ENCODE measurements at places on chromosomes 4 and X. TPM values are rescaled to one million over a fixed set of nuclear protein-coding genes. Genes with fewer than 3 reads are reported as not detected.

- no peak overlapping the region for H3K27ac ChIP-seq
- no peak for DNase-seq
- no peak overlapping the region for H3K4me3 ChIP-seq
Measured at GRCh38 chr4:15535599-15535998, 65.9 kb downstream of the CC2D2A start.

GRCh38 chr4:2767705-2768074 is 11.6 kb upstream of the TNIP2 start:
- no peaks in the 10 kb centered on the region for H3K4me1 ChIP-seq

DNA sequence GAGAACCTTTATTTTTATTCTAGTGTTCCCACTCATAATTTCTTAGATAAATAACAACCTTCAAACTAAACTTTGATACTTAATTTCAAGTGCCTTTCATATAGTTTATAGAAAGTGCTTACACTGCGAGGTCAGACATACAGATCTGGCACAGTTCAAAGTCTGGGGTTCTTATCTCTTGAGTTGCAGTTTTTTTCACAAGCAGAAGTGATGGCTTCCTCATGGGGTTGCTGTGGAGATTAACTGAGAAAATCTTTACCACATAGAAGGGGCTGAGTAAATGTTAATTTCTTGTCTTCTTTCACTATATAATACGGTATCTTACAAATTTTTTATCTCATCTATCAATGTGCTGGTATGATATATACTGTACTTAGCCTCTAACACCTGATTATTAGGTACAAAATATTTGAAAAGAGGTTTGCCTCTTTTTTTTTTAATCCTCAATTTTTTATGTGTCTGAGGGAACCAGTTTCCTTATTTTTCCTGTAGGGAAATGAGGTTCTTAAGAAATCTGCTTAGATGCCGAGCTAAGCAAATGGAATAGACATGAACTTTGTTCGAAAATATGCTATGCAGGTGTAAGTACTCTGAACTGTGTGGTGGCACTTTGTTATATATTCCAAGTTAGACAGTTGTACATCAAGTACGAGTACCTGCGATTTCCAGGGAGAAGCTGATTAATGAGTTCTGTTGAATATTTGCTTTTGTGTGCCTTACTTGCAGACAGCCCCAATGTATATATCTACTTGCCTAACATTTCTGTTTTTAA is 3.3 kb downstream of the ING2 start:
- peaks cover 12% of the 10 kb centered on the region for H3K4me1 ChIP-seq
- DNase-seq = no peak
- no peak overlapping the region for H3K4me3 ChIP-seq
- no peaks in the 10 kb centered on the region for H3K27me3 ChIP-seq
- no peaks in the 10 kb centered on the region for H3K36me3 ChIP-seq

DNA sequence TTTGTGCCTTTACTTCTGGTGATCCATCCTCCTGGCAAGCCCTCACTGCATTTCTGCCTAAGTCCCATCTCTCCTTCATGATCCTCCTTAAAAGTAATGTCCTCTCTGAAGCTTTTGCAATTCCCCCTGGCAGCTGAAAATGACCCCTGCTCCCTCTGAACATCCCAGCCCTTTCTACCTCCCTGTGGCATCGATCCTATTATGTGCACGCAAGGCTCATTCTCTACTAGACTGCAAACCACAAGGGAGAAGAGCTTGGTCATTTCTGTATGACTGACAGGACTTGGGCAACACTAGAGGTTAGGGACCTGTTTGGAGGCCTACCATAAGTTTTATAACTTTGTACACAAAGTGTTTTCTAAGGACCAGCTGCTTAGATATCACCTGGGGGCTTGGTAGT is 50.8 kb upstream of the RAP2C start:
- H3K27ac ChIP-seq = no peak overlapping the region

DNA sequence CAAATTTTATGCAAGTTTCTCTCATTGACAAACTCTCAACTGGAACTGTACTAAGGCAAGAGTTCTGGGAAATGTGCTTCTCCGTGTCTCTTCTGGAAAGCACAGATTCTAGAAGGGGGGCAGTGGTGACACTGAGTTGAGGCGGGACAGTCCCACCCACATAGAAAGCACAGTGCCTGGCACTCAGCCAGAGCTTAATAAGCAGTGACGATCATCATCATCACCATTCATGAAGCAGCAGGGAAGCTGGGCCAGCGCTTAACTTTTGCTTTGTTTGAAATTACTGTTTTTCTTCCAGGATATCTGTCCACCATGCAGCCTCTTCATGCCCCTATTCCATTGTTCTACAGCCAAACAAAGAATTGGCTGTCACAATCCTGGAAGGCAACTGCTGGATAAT is 60.3 kb downstream of the BEND2 start:
- DNase-seq = no peak
- H3K4me3 ChIP-seq = no peak overlapping the region

GRCh38 chr4:76035799-76036380 is at the start of gene CXCL11:
Gene CXCL11 (minus strand): TSS chr4:76036070. CDS start chr4:76035987, 83 bp downstream.
- no peak within 1 kb of the TSS for H3K27ac ChIP-seq
- no peak for DNase-seq
- H3K36me3 ChIP-seq = no peaks in the 10 kb centered on the region

- no peaks in the 10 kb centered on the region for H3K36me3 ChIP-seq
- H3K27me3 ChIP-seq = no peaks in the 10 kb centered on the region
- peak overlapping the region; percentile 36 for H3K27ac ChIP-seq
- peaks cover 17% of the 10 kb centered on the region for H3K4me1 ChIP-seq
Measured at GRCh38 chr4:123599061-123599919, 202.7 kb downstream of the SPRY1 start.

GRCh38 chr4:40194602-40195161 is 2.1 kb upstream of the RHOH start:
- H3K4me3 ChIP-seq = no peak overlapping the region
- no peaks in the 10 kb centered on the region for H3K36me3 ChIP-seq
- no peaks in the 10 kb centered on the region for H3K27me3 ChIP-seq
- H3K27ac ChIP-seq = peak overlapping the region; percentile 11
- no peak for DNase-seq
- H3K4me1 ChIP-seq = no peaks in the 10 kb centered on the region

GRCh38 chrX:139554991-139555675 is 24.6 kb downstream of the F9 start:
- H3K4me1 ChIP-seq = no peaks in the 10 kb centered on the region
- H3K27me3 ChIP-seq = no peaks in the 10 kb centered on the region
- DNase-seq = no peak
- H3K27ac ChIP-seq = no peak overlapping the region
- no peak overlapping the region for H3K4me3 ChIP-seq
- no peaks in the 10 kb centered on the region for H3K36me3 ChIP-seq

DNA sequence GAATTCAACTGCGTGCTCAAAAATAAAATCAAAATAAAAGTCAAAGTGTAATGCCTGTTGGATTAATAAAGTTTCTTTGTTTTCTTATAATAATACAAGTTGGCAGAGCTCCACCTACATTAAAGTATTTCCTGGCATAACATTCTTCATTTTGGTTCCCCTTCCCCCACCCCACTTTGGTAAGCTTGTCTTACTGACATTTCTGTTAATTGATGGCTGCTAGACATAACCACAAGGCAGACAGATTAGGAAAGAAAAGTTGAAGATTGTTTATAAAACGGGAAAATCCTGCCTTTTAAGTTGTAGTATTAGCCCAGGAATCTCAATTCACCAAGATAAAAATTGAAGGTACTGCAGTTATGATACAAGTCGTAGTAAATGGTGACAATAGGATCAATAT is 246.5 kb upstream of the RPS6KA3 start:
- no peak overlapping the region for H3K27ac ChIP-seq
- no peaks in the 10 kb centered on the region for H3K27me3 ChIP-seq
- no peak overlapping the region for H3K4me3 ChIP-seq
- no peaks in the 10 kb centered on the region for H3K36me3 ChIP-seq
- no peaks in the 10 kb centered on the region for H3K4me1 ChIP-seq
- no peak for DNase-seq

GRCh38 chrX:9781941-9782340 is 4.3 kb upstream of the SHROOM2 start:
- H3K27me3 ChIP-seq = no peaks in the 10 kb centered on the region
- no peaks in the 10 kb centered on the region for H3K4me1 ChIP-seq
- DNase-seq = no peak
- H3K36me3 ChIP-seq = no peaks in the 10 kb centered on the region
- no peak overlapping the region for H3K4me3 ChIP-seq

DNA sequence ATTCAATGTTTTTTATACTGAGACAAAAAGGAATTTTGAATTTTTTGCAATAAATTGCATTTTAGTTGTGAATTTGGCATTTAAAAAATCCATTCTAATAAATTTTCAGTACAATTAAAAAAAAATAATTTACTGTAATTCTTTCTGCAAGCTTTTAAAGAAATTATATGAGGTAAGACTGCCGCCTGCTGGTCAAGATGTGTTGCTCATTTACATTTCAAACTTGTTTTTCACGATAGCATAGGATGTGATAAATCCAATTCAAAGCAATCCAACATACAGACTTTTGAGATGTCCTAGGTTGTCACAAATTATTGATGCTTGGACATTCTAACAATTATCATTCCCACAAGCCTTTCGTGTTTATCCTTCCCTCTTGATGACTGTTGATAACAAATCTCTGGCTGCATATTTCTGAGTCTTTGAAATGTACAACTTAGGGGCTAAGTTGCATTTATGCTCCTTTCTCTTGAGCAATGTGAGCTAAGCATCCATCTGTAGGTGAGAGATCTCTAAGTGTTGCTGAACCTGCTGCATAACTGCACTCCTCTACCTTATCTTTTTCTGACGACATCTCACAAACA is 21.7 kb upstream of the MFAP3L start:
- H3K36me3 ChIP-seq = no peaks in the 10 kb centered on the region
- H3K4me3 ChIP-seq = no peak overlapping the region
- no peak for DNase-seq
- no peaks in the 10 kb centered on the region for H3K27me3 ChIP-seq
- H3K4me1 ChIP-seq = no peaks in the 10 kb centered on the region

DNA sequence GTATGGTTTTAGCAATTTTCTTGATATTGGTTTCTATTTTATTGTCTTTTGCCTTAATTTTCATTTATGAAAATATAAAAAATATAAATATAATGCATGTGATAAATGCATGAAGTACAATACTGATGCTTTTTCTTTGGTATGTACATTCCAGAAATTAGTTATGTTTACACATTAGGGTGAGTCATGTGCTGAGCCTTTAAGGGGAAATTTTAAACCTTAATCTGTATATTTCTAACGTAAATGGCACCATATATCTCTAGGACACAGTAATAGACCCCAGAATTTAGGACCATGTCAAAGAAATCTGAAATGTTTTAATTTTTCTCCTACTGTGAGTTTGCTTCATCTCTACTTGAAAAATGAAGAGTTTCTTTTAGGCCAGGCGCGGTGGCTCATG is 117.8 kb upstream of the SPRY1 start:
- no peaks in the 10 kb centered on the region for H3K27me3 ChIP-seq
- H3K27ac ChIP-seq = no peak overlapping the region
- DNase-seq = no peak
- H3K4me3 ChIP-seq = no peak overlapping the region
- H3K36me3 ChIP-seq = no peaks in the 10 kb centered on the region

GRCh38 chr4:140726776-140727500 is 29.2 kb downstream of the TBC1D9 start:
- H3K4me1 ChIP-seq = peaks cover 13% of the 10 kb centered on the region
- H3K36me3 ChIP-seq = no peaks in the 10 kb centered on the region
- DNase-seq = no peak
- H3K27ac ChIP-seq = no peak overlapping the region

SHROOM2 gene
- total RNA-seq = 8.8 TPM

BMPR1B gene
- total RNA-seq = 0.49 TPM

GPR143 gene
- not detected for total RNA-seq

NXF2B gene
- total RNA-seq = not detected

SHOX gene
- not detected for total RNA-seq

GAGE12J gene
- total RNA-seq = not detected

ETFDH gene
- 20.4 TPM for total RNA-seq

UGT2B15 gene
- total RNA-seq = not detected

Data from vagina (tissue), 2 donors.